Spleen (tissue), 13 donors: ENCODE measurements at places on chromosomes 3 and 15. TPM values are rescaled to one million over a fixed set of nuclear protein-coding genes. Genes with fewer than 3 reads are reported as not detected.

GRCh38 chr3:188888321-188889053 lies 283.3 kb upstream of the TPRG1 start:
- H3K27me3 ChIP-seq: no peaks in the 10 kb centered on the region
- H3K4me1 ChIP-seq: no peaks in the 10 kb centered on the region
- H3K4me3 ChIP-seq: no peak overlapping the region
- peaks cover 22% of the 10 kb centered on the region for H3K36me3 ChIP-seq

- H3K27ac ChIP-seq: no peak overlapping the region
- no peaks in the 10 kb centered on the region for H3K36me3 ChIP-seq
- no peaks in the 10 kb centered on the region for H3K4me1 ChIP-seq
- no peak for DNase-seq
- no peak overlapping the region for H3K4me3 ChIP-seq
Measured at GRCh38 chr15:48300038-48300437, 31.2 kb upstream of the DUT start.

GRCh38 chr3:25831578-25831977 lies 41.7 kb downstream of the OXSM start:
- H3K4me1 ChIP-seq: peaks cover under 1% of the 10 kb centered on the region
- no peak for DNase-seq
- H3K36me3 ChIP-seq: no peaks in the 10 kb centered on the region
- no peaks in the 10 kb centered on the region for H3K27me3 ChIP-seq
- no peak overlapping the region for H3K27ac ChIP-seq

DNA sequence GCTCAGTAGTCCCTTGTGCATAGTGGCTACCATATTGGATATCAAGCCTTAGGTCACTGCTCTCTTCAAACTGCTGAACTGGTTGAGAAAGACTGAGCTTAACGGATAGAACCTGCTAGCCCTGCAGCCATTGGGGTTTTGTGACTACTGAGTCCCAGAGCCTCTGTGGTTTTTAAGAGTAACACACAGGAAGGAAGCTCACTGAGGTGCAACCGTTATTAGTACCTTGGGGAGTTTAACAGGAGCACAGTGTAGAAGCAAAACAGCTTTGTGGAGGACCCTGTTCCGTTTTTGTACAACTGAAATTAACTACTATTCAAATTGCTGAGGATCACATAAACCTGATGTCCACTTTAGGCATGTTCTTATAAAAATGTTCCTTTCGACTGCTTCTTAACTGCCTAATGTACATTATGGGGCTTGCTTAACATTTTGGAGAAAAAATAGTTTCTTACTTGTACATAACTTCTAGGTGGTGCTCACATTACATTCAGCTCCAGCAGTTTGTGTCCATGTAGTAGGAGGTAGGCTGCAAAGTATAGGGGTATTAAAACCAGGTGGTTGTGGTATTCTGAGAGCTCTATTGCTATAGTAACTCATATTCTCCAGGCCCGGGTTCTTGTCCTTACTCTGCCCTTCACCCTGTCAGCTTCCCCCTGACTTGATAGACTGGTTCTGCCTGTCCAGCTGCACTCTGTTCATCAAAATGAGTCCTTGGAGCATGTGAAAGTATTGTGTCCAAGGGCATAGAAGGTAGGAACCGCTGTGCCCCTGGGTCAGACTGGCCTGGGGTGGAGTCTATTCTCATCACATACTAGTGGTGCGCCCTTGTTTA lies 17.3 kb downstream of the PXK start:
- peaks cover 100% of the 10 kb centered on the region for H3K4me1 ChIP-seq
- peak overlapping the region; percentile 92 for H3K27ac ChIP-seq
- H3K4me3 ChIP-seq: no peak overlapping the region

DNA sequence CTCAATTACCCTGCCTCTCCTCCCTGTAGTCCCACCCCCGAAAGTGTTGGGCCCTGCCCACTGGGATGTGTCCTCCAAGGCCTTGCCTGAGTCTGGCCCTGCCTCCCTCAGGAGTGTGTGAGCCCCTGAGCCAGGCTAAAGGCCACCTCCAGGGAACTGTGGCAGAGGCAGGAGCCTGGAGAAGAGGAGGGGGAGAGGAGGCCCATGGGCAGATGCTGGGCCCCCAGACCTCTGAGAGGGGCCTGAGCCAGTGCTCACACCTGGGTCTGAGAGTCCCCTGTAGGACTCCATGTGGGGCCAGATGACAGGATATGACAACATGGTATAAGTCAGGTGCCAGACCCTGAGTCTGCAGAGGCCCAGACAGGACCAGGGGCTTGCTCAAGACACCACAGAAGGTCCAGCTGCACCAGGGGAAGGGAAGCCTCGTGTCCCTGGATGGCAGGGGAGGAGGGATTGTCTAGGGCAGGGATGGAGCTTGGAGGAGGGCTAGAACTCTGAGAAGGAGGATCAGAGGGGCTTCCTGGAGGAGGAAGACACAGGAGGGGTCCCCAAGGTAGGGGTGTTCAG lies 217.9 kb downstream of the TBC1D2B start:
- no peaks in the 10 kb centered on the region for H3K36me3 ChIP-seq
- H3K27ac ChIP-seq: no peak overlapping the region
- H3K4me1 ChIP-seq: no peaks in the 10 kb centered on the region
- H3K4me3 ChIP-seq: no peak overlapping the region
- no peaks in the 10 kb centered on the region for H3K27me3 ChIP-seq

DNA sequence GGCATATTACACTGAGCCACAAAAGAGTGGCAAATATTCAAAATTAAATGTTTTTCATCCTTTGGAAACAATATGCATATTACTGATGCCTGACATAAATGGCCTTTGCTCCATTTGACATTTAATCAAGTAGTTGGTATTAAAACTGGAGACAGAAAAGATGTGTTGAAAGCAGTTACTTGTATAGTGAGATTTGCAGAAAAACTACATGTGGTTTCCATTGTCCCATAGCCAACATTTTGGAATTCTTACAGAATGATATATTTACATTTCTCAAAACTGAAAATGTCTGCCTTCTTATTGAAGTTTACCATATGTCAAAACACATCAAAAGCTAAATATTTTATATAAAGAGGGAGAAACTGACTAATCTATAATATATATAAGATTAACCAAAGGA lies 21.6 kb downstream of the SHOX2 start:
- H3K36me3 ChIP-seq: no peaks in the 10 kb centered on the region
- no peak overlapping the region for H3K4me3 ChIP-seq
- no peak overlapping the region for H3K27ac ChIP-seq

DNA sequence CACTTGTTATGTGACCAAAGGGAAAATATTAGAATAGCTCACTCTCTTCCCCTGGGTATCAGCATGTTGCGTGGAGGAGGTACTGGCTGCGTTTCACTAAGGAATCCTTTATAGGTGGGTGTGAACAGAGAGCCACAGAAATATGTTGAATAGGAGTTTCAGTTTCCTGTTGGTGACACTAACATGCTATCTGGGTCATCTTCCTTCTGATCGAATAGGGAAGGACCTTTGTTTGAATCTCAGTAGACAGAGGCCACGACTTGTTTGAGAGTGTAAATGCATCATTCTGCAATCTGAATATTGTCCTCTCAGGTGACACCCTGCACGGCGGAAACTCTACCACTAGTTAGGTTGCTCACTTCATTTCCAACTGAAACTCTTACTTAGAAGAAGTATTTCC lies 157.9 kb upstream of the SLC2A2 start:
- no peak for DNase-seq
- no peaks in the 10 kb centered on the region for H3K36me3 ChIP-seq
- H3K27ac ChIP-seq: no peak overlapping the region
- no peak overlapping the region for H3K4me3 ChIP-seq
- no peaks in the 10 kb centered on the region for H3K27me3 ChIP-seq

The GNAT1 gene
- not detected for total RNA-seq

The IP6K1 gene
- total RNA-seq: 51.4 TPM

DNA sequence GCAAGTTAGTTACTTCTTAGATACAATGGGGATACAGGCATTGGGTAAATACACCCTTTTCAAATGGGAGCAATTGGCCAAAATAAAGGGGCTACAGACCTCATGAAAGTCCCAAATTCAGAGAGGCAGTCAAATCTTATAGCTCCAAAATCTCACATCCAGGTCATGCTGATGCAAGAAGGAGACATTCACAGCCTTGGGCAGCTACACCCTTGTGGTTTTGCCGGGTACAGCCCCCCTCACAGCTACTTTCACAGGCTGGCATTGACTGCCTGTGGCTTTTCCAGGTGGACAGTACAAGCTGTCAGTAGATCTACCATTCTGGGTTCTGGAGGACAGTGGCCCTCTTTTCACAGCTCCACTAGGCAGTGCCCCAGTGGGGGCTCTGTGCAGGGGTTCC lies 17.5 kb upstream of the PLSCR1 start:
- peaks cover 11% of the 10 kb centered on the region for H3K4me1 ChIP-seq
- no peaks in the 10 kb centered on the region for H3K27me3 ChIP-seq
- no peaks in the 10 kb centered on the region for H3K36me3 ChIP-seq
- DNase-seq: no peak
- H3K27ac ChIP-seq: no peak overlapping the region
- no peak overlapping the region for H3K4me3 ChIP-seq

GRCh38 chr15:46416544-46416943 lies 781.7 kb downstream of the SQOR start:
- no peaks in the 10 kb centered on the region for H3K4me1 ChIP-seq
- no peak for DNase-seq
- no peaks in the 10 kb centered on the region for H3K27me3 ChIP-seq
- H3K27ac ChIP-seq: no peak overlapping the region
- H3K36me3 ChIP-seq: no peaks in the 10 kb centered on the region

The P3H2 gene
- 70.3 TPM for total RNA-seq

DNA sequence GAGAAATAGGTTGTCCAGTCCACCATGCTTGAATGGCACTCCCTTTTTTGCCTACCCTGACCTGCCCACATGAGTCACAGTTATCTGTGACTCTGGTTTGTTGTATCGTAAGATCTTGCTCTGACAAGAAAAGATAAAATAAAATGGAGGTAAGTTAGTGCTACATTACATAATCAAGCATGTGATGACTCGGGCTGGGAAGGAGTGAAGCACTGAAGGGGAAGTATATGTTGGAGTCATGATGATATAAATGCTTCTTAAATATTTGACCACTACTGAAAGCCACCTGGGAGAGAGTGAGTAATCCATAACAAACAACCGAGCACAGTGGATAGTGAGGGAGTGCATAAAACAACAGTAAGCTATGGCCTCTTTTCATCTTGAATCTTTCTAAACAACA lies 124.4 kb downstream of the SHOX2 start:
- DNase-seq: no peak
- H3K27me3 ChIP-seq: no peaks in the 10 kb centered on the region
- H3K4me1 ChIP-seq: no peaks in the 10 kb centered on the region
- H3K27ac ChIP-seq: no peak overlapping the region

- no peaks in the 10 kb centered on the region for H3K4me1 ChIP-seq
- no peak overlapping the region for H3K27ac ChIP-seq
- H3K36me3 ChIP-seq: no peaks in the 10 kb centered on the region
- DNase-seq: no peak
- H3K4me3 ChIP-seq: no peak overlapping the region
Measured at GRCh38 chr3:55673764-55674163, 186.7 kb upstream of the WNT5A start.

DNA sequence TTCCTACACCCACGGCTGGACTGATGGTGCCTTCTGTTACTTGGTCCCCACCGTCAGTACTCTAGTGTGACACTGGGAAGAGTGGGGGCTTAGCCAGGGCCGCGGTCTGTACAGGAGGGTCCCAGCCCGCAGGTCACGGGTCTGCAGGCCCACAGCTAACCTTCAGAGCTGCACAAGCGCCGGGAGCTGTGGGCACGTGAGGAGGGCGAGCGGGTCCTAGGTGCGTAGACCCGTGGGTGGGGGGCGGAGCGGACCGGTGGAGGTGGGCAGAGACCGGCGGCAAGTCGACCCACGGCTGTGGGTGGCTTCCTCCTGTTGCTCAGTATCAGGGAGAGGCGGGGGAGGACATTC lies 1.2 kb downstream of the TNFAIP8L3 start:
- H3K4me1 ChIP-seq: peaks cover 72% of the 10 kb centered on the region
- no peaks in the 10 kb centered on the region for H3K36me3 ChIP-seq
- peaks cover 26% of the 10 kb centered on the region for H3K27me3 ChIP-seq
- DNase-seq: no peak
- peak overlapping the region; percentile 75 for H3K27ac ChIP-seq

The CAV3 gene
- not detected for total RNA-seq

The SLC12A1 gene
- total RNA-seq: not detected

DNA sequence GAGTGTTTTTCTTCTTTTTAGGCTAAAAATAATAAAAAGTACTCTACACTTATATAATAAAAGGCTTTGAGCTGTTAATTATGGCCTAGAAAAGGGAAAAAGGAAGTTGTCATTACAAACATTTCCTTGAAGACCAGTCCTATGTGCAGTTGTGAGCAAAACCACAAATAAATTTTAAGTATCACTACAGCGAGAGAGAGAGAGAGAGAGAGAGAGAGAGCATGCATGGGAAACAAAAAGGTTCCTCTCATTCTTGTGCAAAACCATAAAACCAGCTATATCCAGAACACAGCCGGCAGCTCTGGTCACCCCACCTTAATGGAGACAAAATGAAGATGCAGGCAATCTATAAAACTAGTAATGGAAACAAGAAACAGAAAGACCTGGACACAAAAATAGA lies 33.6 kb downstream of the HEG1 start:
- H3K27ac ChIP-seq: peak overlapping the region; percentile 72
- no peak for DNase-seq
- no peak overlapping the region for H3K4me3 ChIP-seq
- peaks cover 30% of the 10 kb centered on the region for H3K36me3 ChIP-seq
- H3K4me1 ChIP-seq: peaks cover 40% of the 10 kb centered on the region
- H3K27me3 ChIP-seq: no peaks in the 10 kb centered on the region

The HRG gene
- total RNA-seq: not detected

DNA sequence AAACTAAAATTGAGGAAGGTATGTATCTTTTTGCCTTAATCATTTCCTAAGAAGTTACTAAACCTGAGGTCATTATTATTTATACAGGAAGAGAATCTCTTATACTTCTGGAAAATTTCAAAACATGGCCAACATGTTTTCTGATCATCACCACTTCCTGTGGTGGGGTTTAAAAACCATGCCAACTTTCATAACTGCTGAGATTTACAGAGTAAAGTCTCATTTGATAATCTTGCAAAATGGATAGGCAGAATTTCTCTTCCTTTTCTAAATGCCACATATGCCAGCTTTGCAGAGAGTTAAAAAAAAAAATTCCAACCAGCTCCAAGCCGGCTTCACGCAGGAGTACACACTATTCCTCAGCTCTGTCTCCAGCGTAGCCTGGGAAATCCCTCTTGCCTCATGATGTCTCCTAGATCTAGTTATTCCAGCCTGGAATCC lies 124.3 kb upstream of the SPRED1 start:
- DNase-seq: no peak
- H3K4me1 ChIP-seq: no peaks in the 10 kb centered on the region
- no peaks in the 10 kb centered on the region for H3K27me3 ChIP-seq
- no peaks in the 10 kb centered on the region for H3K36me3 ChIP-seq
- no peak overlapping the region for H3K4me3 ChIP-seq
- H3K27ac ChIP-seq: peak overlapping the region; percentile 76

DNA sequence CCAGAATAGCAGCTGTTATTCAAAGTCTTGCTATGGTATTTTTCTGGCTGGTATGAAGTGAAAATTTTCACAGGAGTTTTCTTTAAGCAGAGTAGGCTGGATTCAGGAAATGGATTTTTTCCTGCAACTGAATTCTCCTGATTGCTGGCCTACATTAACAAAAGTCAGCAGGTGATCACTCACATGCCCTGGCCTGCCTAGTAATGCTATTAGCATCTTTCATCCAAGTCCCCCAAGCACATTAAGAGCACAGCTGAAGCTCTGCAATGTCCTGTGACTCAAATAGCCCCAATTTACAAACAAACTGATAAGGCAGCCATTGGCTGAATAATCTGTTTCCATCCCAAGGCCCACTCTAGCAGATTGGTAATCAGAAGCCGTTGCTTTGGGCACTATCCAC lies 688.3 kb upstream of the LMCD1 start:
- no peak overlapping the region for H3K27ac ChIP-seq
- DNase-seq: no peak
- H3K36me3 ChIP-seq: no peaks in the 10 kb centered on the region
- no peaks in the 10 kb centered on the region for H3K4me1 ChIP-seq
- H3K4me3 ChIP-seq: no peak overlapping the region
- no peaks in the 10 kb centered on the region for H3K27me3 ChIP-seq
